ENCODE measurements at places on chromosomes 5 and 9. TPM values are rescaled to one million over a fixed set of nuclear protein-coding genes. Genes with fewer than 3 reads are reported as not detected.

DNA sequence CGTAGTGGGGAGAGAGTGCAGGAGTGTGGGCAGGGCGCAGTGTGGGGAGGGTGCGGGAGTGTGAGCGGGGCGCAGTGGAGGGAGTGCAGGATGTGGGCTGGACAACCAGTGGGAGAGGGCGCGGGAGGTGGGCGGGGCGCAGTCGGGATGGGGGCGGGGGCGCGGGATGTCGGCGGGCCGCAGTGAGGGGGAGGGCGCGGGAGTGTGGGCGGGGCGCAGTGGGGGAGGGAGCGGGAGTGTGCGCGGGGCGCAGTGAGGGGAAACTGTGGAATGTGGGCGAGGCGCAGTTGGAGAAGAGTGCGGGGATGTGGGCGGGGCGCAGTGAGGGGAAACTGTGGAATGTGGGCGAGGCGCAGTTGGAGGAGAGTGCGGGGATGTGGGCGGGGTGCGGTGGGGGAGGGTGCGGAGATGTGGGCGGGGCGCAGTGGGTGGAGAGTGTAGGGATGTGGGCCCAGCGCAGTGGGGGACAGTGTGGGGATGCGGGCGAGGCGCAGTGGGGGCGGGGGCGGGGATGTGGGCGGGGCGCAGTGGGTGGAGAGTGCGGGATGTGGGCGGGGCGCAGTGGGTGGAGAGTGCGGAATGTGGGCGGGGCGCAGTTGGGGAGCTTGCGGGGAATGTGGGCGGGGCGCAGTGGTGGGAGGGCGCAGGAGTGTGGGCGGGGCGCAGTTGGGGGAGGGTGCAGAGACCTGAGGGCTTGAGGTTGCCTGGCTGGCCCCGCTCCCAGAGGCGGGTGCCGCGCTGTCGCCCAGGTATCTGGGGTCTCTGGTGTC lies at the start of gene NXNL2:
Gene NXNL2 (plus strand): TSS at position 723 of the 770 bp plus-strand sequence. CDS start 257 bp downstream, outside the sequence.
- peak; percentile 67 for DNase-seq

DNA sequence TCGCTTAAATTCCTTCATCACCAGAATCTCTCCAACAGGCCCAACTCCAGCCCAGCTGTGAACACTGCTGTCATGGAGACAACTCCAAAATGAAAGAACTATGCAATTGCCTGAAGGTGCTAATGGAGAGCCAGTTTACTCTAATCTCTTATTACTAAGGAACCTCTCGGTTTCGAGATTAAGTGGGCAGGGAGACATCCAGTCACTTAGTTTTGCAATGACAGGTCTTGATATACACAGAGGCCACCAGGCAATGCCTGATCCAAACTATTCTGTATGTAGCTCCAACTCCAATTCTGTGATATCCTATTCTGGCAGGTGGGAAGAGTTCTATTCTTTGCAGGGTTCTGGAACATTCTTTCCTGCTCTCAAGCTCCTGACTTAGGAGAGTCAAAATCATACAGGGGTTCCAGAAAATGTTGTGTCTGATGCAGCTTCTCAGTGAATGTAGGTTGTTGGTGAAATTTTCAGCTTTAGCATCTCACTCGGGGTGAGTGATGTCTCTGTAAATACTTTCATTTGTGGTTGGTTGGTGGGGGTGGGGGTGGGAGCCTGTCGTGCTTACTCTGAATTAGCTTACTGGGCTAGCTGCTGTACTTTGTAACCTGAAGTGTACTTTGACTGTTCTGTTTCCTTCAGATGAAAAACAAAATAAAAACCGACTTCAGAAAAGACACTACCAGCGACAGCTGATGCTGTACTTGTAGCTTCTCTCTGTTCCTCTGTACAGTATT lies 170.9 kb downstream of the PALM2AKAP2 start:
- no peak for DNase-seq

DNA sequence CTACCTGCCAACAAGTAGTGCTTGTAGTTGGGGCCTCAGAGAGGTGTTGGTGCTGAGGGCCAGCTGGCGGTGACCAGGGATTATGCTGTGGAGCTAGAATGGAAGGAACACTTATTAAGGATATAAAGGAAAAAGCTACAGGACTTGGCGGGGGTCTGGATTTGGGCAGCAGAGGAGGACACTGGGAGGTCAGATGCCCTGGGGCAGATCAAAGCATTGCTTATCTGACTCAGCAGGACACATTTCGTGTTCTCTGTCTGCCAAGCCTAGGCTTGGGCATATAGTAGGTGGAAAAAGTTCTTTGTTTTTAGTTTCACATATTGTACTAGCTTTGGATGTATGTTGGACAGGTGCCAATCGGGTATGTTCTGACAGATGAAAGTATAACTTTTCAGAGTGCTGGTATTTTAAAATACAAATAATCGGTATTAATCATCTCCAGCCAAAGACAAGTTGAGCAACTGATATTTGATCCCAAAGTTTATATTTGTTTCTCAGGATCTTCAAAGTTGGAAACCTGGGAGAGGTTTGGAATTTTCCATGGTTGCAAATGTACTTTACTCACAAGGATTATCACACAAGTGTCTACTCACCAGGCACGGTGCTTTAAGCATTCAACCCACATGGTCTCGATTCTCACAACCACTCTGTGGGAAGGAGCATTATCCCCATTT lies 69.4 kb downstream of the IQGAP2 start:
- DNase-seq: no peak

DNA sequence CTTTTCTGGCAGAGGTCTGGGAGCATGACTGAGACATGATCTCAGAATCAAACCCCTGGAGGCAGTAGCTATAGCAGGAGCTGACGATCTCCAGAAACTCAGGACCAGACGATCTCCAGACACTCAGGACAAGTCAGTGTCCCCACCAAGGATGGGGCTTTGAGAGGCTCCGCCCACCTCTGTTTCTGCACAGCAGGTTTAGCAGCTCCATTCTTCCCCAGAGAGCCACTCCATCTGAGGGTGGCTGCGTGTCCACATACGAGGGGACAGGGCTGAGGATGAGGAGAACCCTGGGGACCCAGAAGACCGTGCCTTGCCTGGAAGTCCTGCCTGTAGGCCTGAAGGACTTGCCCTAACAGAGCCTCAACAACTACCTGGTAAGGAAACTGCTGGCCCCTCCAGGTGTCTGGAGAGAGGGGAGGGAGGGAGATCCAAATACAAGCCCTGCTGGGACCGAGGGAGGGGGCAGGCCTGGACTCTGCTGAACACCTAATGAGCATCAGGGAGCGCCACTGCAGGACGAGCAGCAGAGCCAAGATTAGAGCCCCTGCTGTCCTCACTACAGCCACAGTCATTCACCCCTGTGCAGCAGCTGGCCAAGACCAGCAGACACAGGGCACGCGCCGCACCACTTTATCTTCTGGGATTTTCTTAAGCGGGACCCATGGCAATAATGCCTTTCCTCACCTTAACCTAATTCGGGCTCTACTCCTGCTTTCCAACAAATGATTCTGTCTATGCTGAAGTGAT lies at the start of gene GABRP:
Gene GABRP (plus strand): TSS at position 228 of the 750 bp plus-strand sequence. CDS start 4,891 bp downstream, outside the sequence.
- no peak for DNase-seq

Gene SHC3
- 3.0 TPM for polyA plus RNA-seq
